Small intestine (tissue), 16 donors: ENCODE measurements at places on chromosomes 1 and 21. TPM values are rescaled to one million over a fixed set of nuclear protein-coding genes. Genes with fewer than 3 reads are reported as not detected.
A peak's percentile ranks its signal among the peaks of the same experiment; 100 is the strongest.

DNA sequence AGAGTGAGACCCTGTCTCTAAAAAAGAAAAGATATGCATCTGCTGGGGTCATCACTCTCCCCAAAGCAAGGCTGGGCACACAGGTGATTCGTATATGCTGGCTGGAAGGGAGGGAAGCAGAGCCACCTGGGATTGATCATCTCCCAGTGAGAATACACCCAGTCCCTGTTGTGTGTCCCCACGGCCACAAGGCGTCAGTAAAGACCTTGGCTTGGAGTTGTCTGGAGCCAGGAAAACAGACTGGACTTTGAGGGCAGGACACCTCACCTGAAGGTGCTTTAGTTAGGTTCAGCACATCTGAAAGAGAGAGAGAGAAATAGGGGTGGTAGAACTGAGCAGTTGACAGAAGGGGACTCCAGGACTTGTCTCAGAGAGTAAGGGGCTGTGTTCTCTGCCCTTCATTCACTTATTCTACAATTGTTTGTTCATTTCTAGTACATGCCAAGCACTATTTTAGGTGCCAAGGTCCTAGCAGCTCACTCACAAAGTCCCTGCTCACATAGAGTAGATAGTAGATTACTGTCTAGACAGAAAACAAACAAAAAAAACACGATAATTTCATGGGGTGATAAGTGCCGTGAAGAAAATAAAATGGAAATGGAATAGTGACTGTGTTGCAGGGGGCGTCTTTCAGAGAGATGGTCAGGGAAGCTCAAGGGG, 13.5 kb downstream of the CITED4 start:
- peak; percentile 83 for DNase-seq
- no peaks in the 10 kb centered on the region for H3K27me3 ChIP-seq
- no peak overlapping the region for H3K4me3 ChIP-seq
- H3K27ac ChIP-seq: no peak overlapping the region
- no peaks in the 10 kb centered on the region for H3K4me1 ChIP-seq

- no peaks in the 10 kb centered on the region for H3K27me3 ChIP-seq
- H3K4me1 ChIP-seq: no peaks in the 10 kb centered on the region
- no peaks in the 10 kb centered on the region for H3K36me3 ChIP-seq
These were observed 112.0 kb upstream of the ADAMTS5 start for GRCh38 chr21:27078915-27079314.

- DNase-seq: no peak
- no peaks in the 10 kb centered on the region for H3K4me1 ChIP-seq
- no peak overlapping the region for H3K27ac ChIP-seq
- no peak overlapping the region for H3K4me3 ChIP-seq
- H3K36me3 ChIP-seq: peaks cover 1% of the 10 kb centered on the region
These were observed 18.5 kb downstream of the WASF2 start for GRCh38 chr1:27471477-27471876.

DNA sequence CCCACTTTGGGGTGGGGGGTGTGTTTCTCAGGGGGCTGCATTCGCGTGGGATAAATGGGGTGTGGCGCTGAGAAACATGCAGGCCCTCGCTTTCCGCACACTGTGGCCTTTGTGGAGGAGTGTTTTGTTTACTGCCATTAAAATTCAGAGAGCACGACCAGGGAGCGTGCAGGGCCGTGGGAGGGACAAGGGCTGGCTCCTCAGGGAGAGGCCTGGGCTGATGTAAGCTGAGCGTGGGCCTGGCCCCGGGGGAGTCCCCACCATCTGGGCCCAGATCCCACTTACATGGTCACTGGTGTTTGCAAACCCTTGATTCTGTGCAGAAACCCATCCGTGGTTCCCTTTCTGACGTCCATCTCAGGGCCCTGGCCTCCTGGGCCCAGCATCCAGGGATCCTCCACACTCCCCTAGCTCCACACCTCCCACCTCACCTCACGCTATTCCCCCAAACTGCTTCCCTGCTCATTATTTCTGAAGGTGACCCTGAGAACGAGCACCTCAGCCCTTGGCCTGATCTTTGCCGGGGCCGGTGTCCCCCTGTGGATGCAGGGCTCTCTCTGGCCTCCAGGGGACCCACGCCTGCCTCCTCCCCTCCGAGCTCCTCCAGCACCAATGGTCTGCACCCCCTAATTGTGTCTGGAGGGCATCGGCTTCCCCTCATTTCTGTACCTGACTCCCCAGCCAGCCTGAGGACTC, 92.5 kb upstream of the SIM2 start:
- no peaks in the 10 kb centered on the region for H3K27me3 ChIP-seq
- no peak overlapping the region for H3K4me3 ChIP-seq
- H3K27ac ChIP-seq: no peak overlapping the region
- no peaks in the 10 kb centered on the region for H3K36me3 ChIP-seq

GRCh38 chr21:16404776-16405175, 675.0 kb downstream of the USP25 start:
- H3K36me3 ChIP-seq: no peaks in the 10 kb centered on the region
- no peak overlapping the region for H3K4me3 ChIP-seq
- no peaks in the 10 kb centered on the region for H3K4me1 ChIP-seq
- no peak overlapping the region for H3K27ac ChIP-seq

- no peak overlapping the region for H3K27ac ChIP-seq
- no peaks in the 10 kb centered on the region for H3K27me3 ChIP-seq
- H3K4me1 ChIP-seq: no peaks in the 10 kb centered on the region
- no peak for DNase-seq
These were observed 97.9 kb downstream of the PLPPR5 start for GRCh38 chr1:98906809-98907208.

DNA sequence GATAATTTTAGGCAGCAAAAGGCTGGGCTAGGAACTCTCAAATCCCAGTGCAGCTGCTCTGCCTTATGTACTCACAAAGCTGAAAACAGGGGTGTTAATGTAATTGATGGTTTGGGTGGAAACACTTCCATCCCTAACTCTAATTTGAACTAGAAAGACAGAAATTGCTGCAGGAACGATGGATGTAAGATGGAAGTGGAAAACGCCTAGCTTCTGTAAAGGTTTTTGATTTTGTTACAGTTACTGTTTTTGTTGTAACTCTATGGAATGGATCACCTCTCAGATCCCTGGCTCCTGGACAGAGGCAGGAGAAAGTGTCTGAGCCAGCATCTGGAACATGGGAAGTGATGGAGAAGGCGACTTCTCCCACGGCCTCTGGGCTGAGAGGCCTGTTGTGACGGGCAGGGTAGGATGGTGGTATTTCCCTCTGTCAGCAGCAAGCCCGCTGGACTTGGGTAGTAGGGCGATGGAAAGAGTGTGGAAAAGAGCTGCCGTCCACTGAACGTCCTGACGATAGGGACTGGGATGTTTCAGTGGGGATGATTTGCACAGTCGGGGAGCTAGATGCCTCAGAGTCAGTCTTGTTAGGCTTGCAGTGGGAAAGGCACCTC, 1.6 kb downstream of the TRAF5 start:
- H3K27ac ChIP-seq: no peak overlapping the region
- DNase-seq: no peak
- peak overlapping the region; percentile 65 for H3K4me3 ChIP-seq
- peaks cover 13% of the 10 kb centered on the region for H3K4me1 ChIP-seq
- H3K36me3 ChIP-seq: no peaks in the 10 kb centered on the region
- no peaks in the 10 kb centered on the region for H3K27me3 ChIP-seq

- no peak overlapping the region for H3K27ac ChIP-seq
- DNase-seq: no peak
- no peak overlapping the region for H3K4me3 ChIP-seq
- no peaks in the 10 kb centered on the region for H3K36me3 ChIP-seq
These were observed 33.4 kb upstream of the ARHGAP29 start for GRCh38 chr1:94270801-94271203.

DNA sequence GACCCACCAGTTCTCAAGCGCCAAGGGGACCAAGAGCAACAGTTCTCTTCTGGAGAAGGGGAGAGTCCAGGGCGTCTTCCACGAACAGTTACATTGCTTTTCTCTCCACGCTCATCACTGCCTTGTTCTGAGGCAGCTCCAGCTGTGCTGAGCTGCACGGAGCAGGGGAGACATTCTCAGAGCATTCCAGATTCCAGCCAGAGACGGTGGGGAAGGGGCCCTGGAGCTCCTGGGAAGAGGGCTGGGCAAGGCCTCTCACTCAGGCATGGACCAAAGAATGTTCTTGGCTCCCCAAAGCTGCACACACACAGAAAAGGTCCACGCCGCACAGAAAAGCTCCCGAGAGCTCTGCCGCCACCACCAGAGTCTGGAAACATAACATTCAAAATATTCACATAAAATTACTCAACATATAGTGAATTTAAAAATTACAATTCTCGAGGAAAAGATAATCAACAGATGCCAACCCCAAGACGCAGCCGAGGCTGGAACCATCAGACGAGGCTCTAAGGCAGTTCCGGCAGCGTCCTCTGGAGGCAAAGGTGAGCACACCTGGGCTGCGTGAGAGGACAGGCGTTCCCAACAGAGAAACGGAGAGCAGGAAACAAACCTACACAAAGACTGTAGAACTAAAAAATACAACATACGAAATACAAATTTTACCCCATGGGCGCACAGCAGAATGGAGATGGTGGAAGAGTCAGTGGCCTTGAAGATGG, 40.5 kb downstream of the UBE2G2 start:
- H3K4me1 ChIP-seq: no peaks in the 10 kb centered on the region
- no peaks in the 10 kb centered on the region for H3K27me3 ChIP-seq
- no peak overlapping the region for H3K27ac ChIP-seq
- DNase-seq: no peak
- no peaks in the 10 kb centered on the region for H3K36me3 ChIP-seq

DNA sequence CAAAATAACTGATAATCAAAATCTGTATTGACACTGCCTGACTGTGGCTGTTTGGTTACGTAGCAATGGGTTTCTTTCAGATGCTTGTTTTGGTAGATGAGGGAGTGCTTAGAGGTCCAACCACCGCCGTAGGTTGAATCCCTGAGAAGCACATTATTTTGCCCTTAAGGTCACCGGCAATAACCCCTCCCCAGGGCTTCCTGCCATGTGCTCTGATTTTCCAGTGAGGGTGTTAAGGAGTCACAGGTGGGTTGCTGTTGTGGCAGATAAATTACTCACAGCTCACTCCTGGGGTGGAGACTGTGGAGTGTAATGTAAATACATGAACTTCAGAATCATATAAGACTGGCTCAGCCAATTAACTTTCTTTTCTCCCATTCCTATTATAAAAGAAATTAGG, 81.5 kb upstream of the ZP4 start:
- H3K27ac ChIP-seq: no peak overlapping the region
- DNase-seq: no peak

DNA sequence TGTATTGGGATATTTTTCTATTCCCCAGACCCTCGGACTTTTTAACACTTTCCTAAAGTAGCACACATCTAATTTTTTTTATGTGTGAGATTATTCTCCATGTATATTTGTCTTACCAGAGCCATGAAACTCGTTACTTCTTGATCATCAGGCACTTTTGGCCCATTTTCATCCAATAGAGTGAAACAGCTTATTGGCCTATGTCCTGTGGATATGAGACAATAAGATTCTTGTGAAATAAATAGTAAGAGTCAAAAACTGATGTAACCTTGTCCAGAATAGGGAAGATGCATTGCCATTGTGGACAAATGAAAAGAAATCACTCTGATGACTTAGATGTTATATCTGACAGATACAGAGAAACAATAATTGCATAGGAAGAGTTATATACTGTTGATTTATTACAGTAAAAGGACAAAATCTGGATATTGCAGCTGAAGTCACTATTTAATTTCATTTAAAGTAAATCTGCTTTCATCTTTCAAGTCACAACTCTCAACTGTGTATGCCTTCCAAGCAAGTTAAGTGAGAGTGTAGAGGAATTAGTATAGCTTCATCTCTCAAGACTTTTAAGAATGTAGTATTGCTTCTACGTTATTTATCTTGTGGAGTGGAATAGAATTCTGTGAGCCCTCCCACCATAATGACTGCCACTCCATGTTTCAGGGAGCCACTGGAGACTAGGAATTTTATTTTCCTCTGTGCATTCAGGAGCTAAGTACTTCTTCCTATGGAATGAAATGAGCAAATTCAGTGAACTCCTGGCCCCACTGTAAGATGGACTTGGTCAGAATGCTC, 86.9 kb downstream of the ADAMTS1 start:
- DNase-seq: no peak
- no peaks in the 10 kb centered on the region for H3K36me3 ChIP-seq
- H3K4me1 ChIP-seq: no peaks in the 10 kb centered on the region
- H3K4me3 ChIP-seq: no peak overlapping the region
- H3K27me3 ChIP-seq: no peaks in the 10 kb centered on the region

DNA sequence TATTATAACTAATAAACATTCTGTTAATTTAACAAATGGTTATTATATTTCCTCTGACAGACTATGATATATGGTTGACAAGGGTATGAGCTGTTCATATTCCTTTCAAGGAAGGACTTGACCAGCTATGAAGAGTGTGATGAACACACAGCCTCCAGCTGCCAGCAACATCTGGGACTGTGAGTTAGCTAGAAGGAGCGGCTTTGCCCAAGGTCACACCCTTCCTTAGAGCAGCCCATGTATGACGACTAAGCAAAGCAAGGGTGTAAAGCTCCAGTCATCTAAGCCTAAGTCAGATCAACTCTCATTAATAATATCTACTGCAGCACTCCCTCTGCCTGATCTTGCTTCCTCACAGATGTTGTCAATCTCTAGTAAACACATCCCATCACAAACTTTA, 355.4 kb downstream of the PLPP3 start:
- no peak overlapping the region for H3K27ac ChIP-seq
- H3K4me1 ChIP-seq: no peaks in the 10 kb centered on the region
- DNase-seq: no peak
- no peak overlapping the region for H3K4me3 ChIP-seq
- no peaks in the 10 kb centered on the region for H3K36me3 ChIP-seq

GNAT2 gene
- polyA plus RNA-seq: 0.04 TPM

SPSB1 gene
- polyA plus RNA-seq: 24.1 TPM

HFM1 gene
- polyA plus RNA-seq: not detected

NUDT4B gene
- polyA plus RNA-seq: 4.2 TPM
